ENCODE measurements at places on chromosomes 16 and 17.

DNA sequence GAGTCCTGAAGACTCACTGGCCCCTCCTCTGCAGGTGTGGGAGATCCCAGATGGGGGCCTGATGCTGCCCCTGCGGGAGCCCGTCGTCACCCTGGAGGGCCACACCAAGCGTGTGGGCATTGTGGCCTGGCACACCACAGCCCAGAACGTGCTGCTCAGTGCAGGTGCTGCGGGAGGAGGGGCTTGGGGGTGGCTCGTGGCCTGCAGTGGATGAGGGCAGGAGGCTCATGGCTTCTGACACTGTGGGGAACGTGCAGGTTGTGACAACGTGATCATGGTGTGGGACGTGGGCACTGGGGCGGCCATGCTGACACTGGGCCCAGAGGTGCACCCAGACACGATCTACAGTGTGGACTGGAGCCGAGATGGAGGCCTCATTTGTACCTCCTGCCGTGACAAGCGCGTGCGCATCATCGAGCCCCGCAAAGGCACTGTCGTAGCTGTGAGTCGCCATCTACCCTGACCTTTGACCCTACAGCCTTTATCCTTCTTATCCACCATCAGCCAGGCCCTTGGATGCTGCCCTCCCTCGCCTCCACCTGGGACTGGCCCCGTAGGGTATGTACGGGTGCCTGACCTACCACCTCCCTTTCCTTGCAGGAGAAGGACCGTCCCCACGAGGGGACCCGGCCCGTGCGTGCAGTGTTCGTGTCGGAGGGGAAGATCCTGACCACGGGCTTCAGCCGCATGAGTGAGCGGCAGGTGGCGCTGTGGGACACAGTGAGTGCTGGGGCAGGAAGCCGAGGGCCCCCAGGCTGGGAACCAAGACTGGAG lies 3.6 kb downstream of the CORO1A start:
- no peak for DNase-seq

DNA sequence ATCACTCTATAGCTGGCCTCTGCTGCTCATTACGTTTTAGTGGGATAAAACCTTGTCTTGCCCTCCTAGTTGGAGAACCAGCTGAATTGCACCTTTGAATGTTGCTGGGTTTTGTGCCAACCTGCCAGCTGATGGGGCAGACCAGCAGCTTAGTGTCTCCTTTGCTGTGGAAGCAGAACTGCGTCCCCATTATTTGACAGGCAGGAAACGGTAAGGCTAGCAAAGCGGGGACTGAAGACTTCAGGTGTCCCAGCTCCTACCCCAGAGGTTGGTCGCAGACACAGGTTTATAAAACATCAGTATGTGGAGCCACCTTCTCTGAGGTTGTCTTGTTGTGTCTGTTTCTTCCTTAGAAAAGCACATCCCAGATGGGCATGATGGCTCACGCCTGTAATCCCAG lies 158.1 kb downstream of the PRKCA start:
- DNase-seq = no peak

DNA sequence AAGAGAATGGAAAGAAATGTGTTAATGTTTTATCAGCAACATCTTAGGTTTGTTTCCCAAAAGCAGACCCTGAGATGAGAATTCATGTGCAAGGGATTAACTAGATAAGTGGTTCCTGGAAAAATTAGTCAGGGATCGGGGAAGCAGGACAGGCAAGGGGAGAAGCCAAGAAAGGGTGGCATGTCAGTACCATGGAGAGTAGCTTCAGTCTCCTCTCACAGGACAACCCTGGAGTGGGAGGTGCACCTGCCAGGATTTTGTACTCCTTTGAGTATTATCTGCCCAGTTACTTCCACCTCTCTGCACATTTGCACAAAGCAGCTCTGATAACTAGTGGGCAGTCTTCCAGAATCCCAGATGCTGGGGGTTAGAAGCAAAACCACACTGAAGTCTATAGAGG lies 117.0 kb downstream of the RGS9 start:
- no peak for DNase-seq

GRCh38 chr17:12391468-12391867 lies 274.2 kb upstream of the MYOCD start:
- DNase-seq = no peak

- no peak for DNase-seq
These were observed 308.6 kb upstream of the ZFHX3 start for GRCh38 chr16:73356401-73357079.

- peak; percentile 69 for DNase-seq
These were observed 7.2 kb upstream of the USP10 start for GRCh38 chr16:84692451-84693214.

DNA sequence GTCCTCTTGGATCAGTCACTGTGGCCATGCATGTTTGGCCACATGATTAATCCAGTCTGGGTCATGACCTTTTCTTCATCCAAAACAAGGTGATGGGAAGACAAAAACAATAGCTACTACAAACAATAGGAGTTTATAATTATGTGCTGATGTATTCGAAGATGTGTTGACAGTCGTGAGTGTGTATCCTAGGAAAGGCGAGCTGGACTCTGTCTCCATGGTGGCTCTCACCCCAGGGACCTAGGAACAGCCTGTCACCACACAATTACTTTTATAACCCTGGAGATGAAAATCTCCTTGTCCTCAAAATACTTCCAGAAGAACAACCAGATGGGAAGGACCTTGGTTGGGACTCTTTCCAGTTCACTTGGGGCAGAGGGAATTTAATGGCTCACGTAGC lies 9.8 kb upstream of the PLK1 start:
- no peak for DNase-seq

DNA sequence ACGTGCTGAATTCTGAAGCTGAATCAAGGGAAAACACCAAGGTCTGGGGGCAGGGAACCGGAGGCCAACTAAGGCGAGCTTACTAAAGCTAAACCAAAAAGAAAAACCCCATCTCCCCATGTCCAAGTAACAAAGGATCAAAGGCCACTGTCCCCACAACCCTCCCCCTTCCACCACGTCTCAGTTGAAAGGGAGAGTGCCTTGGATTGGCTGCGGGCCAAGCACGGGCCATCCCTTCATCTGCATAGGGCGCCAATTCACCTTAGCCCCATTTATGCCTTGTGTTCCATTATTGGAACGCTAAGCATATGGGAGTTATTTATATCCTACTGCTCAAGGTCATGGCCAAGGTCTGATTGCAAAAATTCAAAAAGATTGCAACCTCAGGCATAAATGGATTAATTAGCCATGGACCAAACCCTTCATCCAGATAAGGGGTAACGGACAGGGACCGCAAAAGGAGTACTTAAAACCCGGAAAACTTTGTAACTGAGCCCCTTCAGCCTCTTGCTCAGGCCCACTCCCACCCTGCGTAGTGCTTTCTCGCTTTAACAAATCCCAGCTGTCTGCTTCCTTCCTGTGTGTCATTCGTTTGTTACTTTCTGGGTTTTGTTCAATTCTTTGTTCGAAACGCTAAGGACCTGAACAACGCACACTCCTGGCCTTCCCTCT lies 740 bp upstream of the ATP6V0D1 start:
- DNase-seq = peak; percentile 5

- DNase-seq = peak; percentile 36
These were observed 25.1 kb downstream of the STAT5B start for GRCh38 chr17:42251115-42251514.

DNA sequence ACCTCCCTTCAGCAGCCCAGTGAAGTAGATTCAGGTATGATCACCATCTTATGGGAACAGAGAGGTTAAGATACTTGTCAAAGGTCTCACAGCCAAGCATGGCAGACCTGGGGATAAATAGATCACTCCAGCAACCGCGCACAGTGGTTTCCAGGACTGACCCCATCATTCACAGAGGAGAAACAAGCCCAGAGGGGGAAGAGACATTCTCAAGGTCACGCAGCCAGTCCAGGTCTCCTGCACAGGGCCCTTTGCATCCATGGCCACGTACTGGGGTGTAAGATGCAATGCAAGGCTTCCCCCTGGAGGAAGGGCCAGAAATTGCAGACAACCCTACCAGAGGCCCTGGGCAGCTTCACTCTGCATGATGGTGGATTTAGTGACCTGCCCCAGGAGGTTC lies 19.9 kb downstream of the TLE7 start:
- no peak for DNase-seq

- DNase-seq = no peak
These were observed 13.9 kb upstream of the WNT3 start for GRCh38 chr17:46832331-46832821.

DNA sequence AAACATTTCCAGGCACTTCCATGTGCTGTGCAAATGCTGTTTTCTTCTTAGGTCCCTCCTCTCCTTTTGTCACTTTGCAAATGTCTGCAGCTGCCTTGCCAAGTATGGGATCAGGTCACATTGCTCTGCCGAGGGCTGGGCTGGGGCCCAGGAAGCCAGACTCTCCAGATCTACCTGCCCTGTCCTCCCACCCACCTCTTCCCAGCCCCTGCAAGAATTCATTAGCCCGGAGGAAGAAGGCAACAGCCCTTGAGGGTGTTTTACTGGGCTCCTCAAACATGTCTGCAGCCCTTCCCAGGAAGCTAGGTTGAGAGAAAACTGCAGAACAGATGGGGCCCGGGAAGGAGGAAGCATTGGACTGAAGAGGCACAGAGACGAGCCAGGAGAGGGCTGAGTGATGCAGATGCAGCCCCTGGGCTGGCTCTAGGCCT lies 47.1 kb downstream of the WSB1 start:
- DNase-seq = no peak

DNA sequence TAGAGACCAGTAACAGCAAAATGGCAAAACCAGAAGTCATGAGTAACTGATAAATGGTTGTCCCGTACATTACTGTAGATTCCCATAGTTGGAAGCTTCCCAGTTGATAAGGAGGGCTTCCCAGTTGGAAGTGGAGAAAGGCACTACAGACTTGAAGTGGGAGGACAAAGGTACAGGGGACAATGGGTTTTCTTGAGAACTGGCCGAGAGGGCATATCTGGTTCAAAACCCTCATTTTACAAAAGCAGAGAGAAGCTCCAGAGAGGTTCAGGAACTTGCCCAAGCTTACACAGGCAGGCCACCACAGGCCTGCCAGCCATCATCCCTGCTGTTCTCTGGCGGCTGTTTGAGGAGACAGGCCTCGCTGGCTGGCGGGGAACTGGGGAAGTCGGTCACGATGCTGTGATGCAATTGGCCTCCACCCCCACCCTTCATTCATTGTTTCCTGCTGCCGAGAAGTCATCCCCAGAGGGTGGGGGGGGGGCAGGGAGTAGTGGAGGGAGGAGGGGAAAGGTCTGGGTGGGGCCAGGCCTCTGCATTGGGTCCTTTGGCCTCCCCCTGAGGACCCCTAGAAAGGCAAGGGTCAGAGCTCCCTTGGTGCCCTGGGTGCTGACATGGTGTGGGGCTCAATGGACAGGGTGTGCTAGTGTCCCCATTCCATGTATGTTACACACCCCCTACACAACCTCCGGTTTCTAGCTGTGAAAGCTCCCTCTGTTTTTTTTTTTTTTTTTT lies 3.0 kb downstream of the UBALD2 start:
- DNase-seq = peak; percentile 89

GRCh38 chr16:63787014-63787413 lies 1334.8 kb downstream of the CDH11 start:
- DNase-seq = no peak

DNA sequence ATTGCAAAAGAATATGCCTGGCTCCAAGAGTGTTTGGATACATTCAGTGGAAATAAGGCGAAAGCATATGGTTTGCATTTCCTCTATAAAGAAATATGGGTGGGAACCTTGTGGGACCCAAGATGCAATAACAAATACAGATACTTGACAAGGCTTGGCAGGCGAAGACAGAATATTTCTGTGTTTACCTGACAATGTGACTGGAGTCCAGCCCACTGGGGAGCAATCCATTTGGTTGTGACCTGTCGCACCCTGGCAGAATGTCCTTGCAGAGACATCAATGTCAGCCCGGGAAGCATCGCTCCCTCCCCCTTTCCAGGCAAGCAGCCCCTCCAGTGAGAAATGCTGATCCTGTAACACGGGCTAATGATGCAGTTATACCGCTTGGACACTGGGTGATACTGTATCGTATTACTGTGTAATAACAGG lies 296.6 kb downstream of the MAF start:
- DNase-seq = no peak

DNA sequence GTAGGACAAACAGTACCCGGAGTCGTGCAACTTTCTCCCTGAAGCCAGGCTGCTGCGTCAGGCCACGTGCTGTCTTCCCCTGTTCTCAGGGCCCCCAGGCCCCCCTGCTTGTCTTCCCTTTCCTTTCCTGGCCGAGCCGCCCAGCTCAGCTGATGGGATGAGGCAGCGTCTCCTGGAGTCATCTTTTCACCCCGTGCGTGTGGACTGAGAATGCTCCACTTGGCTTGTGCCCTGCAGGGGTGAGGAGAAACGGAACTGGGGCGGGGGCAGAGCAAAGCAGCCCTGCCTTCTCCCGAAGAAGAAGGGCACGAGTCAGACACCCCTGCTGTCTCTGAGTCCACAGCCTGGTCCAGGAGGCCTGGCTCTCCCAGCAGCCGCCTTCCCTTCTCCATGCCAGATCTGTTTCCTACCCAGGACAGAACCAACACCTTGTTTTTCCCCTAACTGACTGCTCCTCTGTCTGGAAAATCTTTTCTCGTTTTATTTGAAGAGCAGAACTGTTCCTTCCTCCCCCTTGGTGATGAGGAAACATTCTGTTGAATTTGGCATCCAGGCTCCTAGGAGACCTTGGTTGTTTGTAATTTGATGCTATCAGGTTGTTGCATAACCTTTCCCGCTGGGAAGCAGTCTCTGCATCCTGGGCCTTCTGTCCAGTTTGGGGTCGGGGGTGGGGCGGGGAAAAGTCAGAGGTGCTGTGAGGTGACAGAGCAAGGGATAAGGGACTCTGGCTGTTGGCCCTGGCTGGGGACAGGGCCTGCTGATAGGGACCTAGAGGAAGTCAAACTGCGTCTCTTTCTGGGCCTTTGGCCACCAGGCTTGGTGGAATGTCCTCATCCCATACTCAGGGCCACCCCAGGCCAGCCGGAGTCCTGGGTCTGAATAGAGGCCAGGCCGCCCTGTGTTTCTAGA lies 78.8 kb downstream of the WIPI1 start:
- no peak for DNase-seq

- DNase-seq = peak; percentile 83
These were observed 6.6 kb upstream of the SMARCD2 start for GRCh38 chr17:63848834-63849689.

DNA sequence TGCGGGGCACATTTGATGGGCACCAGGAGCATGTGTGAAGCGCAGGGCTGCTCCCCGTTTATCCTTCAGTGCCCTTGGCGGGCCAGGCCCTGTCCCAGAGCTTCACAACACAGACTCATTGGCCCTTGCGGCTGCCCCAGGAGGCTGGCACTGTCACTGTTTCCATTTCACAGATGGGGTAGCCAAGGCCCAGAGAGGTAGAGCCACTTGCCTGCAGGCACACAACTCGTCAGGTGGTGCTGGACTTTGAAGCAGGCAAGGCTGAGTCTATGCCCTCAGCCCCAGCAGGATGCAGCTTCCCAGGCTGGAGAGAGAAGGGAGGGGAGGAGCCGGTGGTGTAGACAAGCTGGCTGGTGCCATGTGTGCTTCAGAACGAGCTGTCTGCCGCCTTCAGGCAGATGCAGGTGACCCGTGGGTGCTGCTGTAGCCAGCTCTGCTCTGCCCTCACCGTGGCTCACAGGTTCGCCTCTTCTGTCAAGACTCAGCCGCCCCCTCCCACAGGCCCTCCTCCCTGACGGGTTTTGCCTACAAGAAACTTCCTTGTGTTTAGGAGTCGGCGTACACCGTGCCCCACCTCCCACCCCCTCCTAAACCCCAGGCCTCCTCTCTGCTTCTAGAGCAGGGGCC lies 232.3 kb upstream of the CIBAR2 start:
- DNase-seq = no peak
